ENCODE measurements at places on chromosomes 16 and 17.

DNA sequence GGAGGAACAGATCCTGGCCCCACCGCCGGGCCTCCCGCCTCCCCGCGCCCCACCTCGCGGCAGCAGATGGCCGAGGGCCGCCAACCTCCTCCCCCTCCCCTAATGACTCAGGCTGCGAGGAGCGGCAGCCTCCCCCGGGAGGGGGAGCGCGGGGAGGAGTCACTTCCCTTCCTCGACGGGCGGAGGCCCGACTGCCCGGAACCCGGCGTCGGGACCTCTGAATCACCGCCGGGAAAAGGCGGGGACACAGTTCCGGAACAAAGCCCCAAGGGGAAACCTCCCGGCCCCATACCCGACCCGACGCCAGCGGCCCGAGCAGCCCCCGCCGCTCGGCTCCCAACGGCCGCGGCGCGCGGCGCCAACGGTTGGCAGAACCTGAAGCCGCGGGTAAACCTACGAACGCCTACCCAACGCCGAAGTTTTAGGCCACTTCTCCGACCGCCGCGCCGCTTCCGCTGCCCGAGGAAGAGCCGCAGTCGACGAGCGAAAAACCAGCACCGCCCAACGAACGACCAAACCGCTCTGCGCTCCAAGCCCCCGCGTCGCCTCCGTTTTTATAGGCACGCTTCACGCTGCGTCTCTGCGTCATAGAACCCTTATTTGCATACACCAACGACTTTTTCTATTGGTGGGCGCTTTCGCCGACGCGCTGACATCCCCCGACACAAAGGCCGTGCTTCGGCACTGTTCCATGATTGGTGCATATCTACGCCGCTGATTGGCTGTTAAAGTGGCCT lies 5.2 kb upstream of the UNK start:
- DNase-seq = peak; percentile 97

DNA sequence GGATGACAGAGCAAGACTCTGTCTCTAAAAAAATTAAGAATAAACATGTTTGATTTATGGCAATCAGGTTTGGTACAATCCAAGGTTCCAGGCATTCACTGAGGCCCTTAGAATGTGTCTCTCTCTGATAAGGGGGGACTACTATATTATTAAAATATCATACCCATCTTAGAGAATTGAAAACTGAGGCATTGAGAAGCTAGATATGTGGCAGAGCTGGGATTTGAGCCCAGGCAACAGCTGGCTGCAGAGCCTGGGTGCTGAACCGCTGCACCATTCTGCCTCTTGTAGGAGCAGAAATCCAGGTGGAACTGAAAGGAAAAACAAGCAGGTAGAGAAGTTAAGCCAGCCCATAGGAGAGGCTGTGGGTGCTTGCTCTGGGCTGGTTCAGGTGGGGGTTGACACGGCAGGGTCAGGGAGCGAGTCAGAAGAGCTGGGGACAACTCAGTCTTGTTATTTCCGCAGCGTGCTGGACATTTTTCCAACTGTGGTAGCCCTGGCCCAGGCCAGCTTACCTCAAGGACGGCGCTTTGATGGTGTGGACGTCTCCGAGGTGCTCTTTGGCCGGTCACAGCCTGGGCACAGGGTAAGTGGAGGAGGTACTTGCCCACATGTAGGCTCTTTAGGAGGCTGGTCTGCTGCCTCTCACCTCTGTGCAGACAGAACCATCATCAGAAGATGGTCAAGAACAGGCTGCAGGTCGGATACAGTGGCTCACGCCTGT lies 62.5 kb downstream of the WIPI1 start:
- no peak for DNase-seq

DNA sequence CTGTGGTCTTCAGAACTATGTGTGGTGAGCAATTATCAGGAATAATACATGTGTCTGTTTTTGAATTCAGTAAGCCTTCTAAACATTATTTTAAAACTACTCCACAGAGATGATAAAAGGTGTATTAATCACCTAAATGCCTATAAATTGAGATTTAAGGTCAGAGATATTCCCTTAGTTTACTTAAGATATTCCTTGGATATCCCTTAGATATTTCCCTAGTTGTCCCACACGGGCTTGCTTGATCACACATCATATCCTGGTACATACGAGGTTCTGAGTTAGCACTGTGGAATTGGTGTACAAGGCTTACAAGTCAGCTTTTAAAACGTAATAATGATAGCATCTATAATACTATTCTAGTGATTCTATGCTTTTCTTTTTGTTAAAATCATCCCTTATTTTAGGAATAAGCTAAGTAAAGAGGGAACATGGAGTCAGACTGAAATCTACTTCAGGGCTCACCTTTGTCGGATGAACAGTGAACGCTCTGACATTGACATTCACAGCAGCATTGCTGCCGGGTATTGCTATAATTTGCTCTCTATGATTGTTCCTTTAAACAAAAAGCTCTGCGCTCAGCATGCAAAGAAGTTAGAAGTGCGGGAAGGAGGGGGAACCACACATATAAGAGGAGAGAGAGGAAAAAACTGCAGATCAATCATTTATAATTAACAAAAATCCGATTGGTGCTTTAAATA lies 136.5 kb downstream of the SKAP1 start:
- no peak for DNase-seq

- no peak for DNase-seq
Observed at GRCh38 chr17:73814075-73814474, 169.8 kb upstream of the SDK2 start.

DNA sequence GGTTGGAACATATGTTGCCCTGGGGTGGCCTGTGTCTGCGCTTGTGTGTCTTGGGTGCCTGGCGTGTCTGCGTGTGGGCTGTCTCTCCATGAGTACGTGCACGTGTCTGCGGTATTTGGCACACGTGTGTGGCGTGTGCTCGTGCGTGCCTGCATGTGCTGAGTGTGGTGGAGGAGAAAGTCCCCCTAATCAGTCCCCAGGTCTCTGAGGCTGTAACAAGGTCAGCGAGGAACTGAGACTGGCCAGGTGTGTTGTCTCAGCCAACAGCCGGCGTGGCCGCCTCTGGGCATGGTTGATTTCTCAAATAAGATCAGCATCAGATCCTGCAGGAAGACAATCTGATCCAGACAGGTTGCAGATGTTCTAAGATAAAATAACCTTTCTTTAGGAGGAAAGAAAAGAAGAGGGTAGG lies 3.5 kb upstream of the CPNE7 start:
- no peak for DNase-seq

DNA sequence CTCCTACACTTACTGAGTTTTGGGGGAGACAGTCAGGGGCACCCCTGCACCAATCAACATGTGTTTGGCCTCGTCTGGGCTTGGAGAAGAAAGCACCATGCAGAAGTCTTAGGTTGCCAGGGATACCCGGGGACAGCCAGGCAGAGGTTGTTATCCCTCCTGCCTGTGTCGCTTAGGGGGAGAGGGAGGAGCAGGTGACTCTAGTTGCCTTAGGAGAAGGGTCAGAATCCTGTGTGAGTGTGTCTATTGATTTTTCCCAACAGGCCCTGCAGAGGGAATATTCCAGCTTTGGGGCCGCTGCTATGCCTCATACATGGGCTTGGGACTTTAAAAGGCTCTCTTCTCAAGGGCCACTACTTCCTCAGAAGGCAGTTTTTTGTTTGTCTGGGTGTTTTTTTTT lies 89.1 kb downstream of the RGS9 start:
- DNase-seq = no peak

DNA sequence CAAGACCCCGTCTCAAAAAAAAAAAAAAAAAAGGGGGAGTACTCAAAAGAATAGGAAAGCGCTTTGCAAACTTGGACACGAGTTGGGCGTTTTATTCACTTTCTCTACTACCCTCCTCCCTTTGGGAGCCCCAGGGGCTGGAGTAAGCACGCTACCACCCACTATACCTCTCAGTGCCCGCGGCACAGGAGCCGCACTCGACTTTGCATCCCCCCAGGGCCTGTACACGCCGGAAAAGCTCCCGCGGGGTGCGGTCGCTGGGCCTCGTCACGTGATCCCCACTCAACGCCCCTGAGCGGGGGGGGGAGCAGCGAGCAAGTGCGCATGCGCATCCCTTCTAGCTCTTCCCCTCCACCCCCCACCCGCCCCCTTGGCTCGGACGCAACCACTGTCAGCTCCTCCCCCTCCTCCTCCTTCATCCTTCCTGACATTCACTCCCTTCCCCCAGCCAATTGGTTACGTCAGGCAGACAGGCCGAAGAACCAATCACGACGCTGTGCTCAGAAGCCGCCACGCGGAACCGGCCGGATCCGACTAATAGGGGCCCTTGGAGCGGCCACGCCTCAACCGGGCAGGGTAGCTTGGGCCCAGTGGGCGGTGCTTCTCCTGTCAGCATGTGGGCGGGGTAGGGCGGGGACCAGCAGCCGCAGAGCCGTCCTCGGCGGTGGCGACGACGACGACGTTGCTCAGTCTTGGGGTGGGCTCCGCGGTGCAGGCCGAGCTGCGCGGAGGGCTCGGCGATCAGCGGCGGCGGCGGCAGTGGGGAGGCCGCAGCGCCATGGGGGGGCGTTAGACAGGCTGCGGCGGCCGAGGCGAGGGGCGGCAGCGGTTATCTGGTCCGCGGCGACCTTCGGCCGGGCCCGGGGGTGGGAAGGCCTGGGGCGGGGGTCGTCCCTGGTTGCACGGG lies at the start of gene HAPSTR1:
Gene HAPSTR1, plus strand, starts transcription at position 685 of the 907 bp plus-strand sequence. CDS start 401 bp downstream, outside the sequence.
- DNase-seq = peak; percentile 99

GRCh38 chr17:81719410-81720266 lies 7.6 kb downstream of the SLC25A10 start:
- DNase-seq = no peak

- no peak for DNase-seq
Observed at GRCh38 chr17:60354223-60354622, 37.7 kb downstream of the USP32 start.

GRCh38 chr17:42338427-42338985 lies 49.7 kb downstream of the STAT3 start:
- DNase-seq = no peak

GRCh38 chr17:30188211-30188939 lies 47.1 kb downstream of the SLC6A4 start:
- DNase-seq = no peak

- no peak for DNase-seq
Observed at GRCh38 chr16:25034911-25035310, 19.7 kb upstream of the ARHGAP17 start.

DNA sequence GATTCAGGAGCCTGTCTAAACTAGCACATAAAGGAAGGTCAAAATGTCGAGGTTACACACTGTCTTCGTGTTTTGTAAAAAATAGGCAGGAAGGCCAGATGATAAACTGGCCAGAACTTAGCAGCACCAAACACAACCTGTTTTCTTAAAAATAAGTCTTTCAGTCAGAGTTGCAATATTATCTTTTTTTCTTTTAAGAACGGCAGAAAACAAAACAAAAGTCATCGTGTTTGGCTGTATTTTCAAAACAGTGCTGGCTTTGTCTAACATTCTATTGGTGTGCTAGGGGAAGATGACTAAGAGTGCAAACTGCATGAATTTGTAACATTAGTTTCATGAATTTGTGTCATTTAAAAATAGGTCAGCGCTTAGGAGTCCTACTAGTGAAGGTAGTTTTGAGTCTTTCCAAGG lies 5.3 kb downstream of the MAF start:
- no peak for DNase-seq

DNA sequence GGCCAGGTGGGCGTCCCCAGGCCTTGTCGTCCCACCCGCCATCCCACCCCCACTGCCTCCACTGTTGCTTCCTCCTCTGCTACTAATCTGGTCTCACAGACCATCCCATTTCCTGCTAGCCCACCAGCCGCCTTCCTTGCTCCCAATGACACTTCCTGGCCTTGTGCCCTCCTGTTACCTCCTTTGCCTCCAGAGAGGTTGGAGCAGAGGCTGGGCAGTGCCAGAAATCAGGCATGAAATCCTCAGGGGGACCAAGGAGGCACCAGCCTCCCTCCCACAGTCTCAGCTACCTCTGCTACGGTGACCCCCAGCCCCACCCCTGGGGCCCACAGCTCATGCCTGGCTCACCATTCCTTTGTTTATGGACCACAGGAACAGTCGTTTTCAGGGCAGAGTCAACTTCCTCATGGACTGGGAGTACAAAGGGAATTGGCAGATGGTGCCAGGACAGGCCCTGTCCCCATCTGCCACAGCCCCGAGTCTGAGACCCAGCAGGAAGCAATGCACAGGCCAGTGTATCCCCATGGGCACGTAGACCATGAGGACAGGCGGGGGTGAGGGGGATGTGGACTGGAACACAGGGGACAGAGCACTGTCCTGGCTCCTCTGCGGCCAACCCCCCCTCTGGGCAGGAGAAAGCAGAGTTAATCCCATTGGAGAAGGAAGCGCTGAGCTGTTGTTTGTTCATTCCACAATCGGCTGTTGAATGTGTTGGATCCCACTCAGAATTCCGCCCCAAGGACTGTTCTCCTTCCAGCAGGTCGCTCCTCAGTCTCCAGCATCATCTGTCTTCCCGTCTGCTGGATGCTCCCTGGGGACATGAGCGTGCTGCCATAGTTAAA lies 2.2 kb upstream of the CDH5 start:
- DNase-seq = no peak

DNA sequence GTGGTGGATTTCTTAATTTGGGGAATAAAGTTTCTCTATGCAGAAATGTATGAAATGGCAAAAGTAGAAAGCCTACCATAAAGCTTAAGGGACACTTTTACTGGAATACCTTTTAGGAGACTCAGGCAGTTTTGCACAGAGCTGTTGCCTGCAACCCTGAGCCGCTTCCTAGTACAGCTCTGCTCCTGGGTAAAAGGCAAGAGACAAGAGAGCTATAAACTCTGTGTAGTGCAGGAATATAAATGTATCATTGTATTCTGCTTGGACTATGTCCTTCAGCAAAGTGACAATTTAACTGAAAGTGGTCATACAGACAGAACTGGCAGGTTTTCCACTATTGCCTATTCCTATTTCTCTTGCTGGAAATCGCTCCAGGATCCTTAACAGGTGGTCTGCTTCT lies 65.3 kb upstream of the MYOCD start:
- DNase-seq = no peak

DNA sequence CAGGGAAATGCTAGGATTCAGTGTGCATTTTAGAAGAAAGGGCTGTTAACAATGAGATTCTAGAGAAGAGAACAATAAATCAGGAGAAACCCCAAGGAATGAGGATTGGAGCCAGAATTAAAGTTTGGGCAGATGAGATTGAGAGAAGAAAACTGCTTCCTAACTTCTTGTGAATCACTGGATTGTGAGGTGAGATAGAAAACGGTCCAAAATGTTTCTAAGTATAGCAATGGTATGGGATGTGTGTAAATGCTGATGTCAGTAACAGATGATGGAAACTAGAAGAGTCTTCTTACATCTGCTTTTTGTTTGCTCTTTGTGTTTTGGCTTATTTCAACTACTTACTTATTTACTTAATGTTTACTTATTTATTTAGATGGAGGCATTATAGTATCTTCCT lies 123.0 kb downstream of the KCNJ2 start:
- DNase-seq = no peak

- no peak for DNase-seq
Observed at GRCh38 chr16:51545951-51546350, 394.9 kb upstream of the SALL1 start.

DNA sequence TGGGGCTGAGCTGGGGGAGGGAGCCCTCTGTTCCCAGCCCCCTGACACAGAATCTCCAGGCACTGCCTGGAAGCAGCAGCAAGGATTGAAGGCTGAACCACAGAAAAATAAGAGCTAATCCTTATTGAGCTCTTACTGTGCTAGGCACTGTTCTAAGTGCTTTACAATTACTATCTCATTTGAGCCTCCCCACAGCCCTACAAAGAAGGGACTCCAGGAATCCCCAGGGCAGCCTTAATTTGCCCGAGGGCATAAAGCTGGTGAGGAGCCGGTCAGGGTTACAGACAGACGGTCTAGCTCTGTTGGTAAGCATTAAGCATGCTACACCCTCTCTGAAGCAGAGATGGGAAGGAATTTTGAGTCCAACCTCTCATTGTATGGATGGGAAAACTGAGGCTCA lies 7.0 kb downstream of the SAMD14 start:
- no peak for DNase-seq

- no peak for DNase-seq
Observed at GRCh38 chr17:6471531-6472465, 27.5 kb downstream of the PIMREG start.

GRCh38 chr16:49738832-49739231 lies 117.1 kb downstream of the ZNF423 start:
- DNase-seq = no peak
